ENCODE measurements at places on chromosomes 4 and X. TPM values are rescaled to one million over a fixed set of nuclear protein-coding genes. Genes with fewer than 3 reads are reported as not detected.

GRCh38 chrX:56813318-56813837 lies 84.3 kb downstream of the NBDY start:
- no peak for DNase-seq

DNA sequence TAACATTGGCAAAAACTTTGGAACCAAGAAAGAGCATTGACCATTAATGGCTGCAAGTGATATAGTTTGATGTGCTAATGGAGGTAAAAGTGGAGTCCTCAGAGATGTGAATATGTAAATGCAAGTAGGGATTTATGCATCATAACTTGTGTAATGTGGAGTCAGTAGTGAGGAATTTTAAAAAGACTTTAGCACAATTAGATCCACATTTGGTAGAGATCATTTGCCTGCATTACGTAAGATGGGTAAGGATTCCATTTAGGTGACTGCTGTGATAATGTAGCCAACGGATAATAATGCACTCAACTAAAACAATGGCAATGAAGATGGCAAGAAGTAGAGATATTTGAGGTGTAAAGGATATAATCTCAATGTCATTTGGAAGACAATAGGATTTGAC lies 1128.4 kb downstream of the ADGRL3 start:
- DNase-seq = no peak

GRCh38 chr4:138291431-138291830 lies 49.3 kb upstream of the SLC7A11 start:
- no peak for DNase-seq

DNA sequence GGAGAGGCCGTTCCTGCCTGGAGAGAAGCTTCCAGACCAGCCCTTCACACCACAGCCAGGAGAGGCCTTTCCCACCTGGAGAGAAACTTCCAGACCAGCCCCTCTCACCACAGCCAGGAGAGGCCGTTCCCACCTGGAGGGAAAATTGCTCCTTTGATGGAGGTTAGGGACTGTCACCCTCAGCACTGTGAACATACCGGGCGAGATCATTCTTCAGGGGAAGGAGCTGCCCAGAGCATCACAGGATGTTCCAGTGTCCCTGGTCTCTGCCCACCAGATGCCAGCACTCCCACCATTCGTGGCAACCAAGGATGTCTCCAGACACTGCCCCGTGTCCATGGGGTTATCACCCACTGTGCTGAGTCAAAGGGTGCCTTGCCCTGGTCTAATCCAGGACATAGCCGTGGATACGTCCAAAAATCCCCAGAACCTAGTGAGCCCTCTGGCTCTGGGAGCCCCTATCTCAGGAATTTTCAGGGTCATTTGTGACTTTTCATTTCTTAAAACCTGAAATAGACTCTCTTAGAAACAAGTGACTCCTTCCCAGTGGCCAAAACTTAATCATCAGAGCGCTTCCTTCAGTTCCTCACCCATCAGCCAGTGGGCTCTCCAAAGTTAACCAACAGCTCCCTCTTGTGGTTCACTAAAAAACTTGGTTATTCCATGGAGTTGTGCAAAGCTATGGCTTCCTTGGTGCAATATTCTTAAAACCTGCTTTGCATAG lies 80.2 kb downstream of the CRMP1 start:
- peak; percentile 17 for DNase-seq

GRCh38 chrX:150058728-150059127 lies 120.4 kb upstream of the EOLA2 start:
- no peak for DNase-seq

- no peak for DNase-seq
Observed at GRCh38 chrX:43718546-43718945, 62.4 kb downstream of the MAOA start.

DNA sequence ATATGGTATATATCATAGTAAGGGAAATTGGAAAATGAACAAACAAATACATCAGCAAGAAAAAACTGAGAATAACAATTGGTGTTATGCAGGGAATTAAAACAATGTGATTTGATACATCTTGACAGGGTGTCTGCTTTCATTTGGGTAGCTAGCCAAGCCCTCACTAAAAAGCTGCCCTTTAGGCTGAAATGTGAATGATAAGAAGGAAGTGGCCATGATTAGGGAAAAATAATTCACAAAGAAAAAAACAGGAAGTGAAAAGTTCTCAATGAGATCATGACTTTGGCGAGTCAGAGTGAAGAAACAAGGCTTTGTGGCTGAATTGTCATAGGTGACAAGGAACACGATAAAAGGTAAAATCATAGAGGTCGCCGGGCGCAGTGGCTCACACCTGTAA lies 675.8 kb upstream of the SLIT2 start:
- no peak for DNase-seq

GRCh38 chr4:27692158-27692557 lies 831.5 kb downstream of the STIM2 start:
- no peak for DNase-seq

DNA sequence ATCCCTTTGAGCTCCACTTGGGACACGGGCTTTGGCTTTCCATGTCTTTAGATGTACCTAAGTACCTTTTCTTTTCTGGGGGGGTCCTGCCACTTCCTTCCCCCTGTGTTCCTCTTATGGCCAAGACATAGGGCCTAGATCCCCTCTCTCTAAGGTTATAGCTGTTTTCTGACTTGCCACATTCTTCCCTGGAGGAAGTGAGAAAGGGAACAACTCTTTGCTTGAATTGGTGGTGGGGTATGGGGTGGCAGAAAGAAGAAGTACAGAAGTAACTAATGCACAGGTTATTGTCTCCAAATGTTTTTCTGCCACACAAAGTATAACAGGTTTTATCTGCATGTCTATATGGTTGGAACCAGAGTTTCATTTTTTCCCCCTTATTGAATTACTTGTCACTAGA lies 29.7 kb upstream of the DIPK2B start:
- DNase-seq = no peak

DNA sequence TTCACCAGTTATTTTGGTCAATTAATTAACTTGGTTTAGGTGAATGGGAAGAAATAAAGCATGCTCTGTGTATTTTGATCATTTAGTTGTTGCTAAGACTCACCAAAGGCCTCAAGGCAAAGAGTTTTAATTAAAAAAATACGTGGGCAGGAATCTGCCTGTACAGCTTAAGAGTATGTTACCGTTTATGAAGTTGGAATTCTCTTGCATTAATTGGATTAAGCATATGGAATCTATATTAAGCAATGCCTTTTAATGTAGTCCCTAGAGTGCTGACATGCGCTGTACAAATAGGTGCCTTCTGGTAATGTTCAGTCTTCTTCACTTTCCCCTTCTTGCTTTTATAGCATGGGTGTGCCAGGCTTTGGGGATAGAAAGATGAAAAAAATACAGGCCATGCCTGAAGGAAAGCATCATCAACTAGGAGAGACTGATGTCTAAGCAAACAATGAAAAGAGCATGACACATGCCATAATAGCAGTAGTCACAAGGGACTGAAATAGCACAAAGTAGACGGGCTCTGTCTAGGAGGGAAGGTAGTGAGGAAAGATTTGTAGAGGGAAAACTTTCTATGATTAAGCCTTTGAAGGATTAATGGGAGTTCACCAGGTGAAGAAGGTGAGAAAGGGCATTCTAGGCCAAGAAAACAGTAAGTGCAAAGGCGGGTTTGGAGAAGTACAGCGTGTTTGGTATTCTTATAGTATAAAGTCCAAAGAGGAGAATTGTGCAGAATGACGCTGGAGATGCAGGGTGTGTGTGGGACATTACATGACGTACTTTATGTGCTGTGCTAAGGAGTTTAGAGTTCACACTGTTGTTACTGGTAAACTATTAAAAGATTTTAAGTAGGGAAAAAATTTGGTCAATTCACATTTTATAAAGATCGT lies 226.1 kb upstream of the ANXA3 start:
- DNase-seq = no peak

- DNase-seq = no peak
Observed at GRCh38 chr4:15749001-15749400, 29.1 kb upstream of the CD38 start.

DNA sequence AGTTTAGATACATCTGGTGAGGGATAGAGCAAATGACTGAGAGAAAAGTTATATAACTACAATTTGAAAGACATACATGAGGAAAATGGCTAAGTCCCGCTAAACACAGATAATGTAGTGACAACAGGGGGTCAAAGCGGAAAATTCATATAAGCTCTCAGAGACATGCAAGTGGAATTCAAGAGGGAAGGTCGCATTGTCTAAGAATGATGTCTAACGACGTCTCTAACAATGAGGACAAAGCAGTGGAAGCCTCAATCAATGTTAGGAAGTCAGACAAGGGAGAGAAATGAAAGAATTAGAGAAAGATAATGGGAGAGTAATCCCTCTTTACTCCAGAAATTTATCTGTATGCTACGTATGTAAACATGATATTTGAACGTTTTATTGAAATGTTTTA lies 113.4 kb downstream of the ANTXR2 start:
- no peak for DNase-seq

DNA sequence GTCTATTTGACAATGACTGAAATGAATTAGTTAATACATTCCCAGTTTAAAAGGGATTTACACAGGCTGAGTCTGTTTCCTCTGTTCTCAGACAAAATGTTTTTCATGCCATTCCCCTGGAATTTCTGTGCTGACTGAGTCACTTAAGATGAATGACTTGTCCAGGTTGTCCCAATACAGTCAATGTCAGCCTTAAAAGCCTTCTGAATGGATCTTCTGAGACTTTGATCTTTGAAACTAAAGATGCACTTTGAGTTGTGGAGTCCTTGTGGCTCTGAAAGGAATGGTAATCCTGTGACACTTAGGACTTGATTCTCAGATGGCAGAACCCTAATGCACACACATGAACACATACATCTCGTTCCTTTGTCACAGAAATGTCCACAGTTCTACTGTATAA lies 622.2 kb upstream of the GRID2 start:
- no peak for DNase-seq

HS3ST1 gene
- 0.37 TPM for total RNA-seq

SMR3B gene
- total RNA-seq = not detected

All from neural crest cell (in vitro differentiated cells).